ENCODE measurements at places on chromosomes 5 and 9.

DNA sequence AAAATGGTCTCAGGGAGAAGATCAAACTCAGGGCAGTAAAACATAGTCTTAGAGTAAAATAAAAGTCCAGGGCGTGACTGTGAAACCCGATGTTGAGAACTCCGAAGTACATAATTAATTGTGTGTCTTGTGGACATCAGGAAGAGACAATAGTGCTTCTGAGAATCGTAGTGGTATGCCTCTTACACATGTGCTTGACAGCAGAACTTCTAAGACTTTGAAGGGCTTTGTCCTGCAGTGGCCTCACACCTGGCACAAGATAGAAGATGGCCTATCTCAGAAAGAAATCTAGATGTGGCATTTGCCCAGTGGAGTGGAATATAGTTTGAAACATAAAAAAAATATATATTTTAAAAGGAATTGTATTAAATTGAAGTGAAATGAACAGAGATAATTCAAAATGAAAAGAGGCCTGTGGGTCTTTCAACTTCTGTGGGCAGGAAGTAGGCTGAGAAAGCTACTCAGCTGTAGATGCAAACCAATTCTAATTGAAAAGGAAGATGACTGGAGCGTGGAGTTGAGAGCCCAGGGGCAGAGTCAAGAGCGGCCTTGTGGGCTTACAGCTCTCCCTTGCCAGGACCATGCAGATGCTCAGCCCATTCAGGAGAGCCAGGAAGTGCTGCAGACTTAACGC lies 468.4 kb downstream of the KDM4C start:
- ATAC-seq, result no peak

GRCh38 chr5:60479542-60479941 lies 220.4 kb downstream of the DEPDC1B start:
- ATAC-seq, result no peak

DNA sequence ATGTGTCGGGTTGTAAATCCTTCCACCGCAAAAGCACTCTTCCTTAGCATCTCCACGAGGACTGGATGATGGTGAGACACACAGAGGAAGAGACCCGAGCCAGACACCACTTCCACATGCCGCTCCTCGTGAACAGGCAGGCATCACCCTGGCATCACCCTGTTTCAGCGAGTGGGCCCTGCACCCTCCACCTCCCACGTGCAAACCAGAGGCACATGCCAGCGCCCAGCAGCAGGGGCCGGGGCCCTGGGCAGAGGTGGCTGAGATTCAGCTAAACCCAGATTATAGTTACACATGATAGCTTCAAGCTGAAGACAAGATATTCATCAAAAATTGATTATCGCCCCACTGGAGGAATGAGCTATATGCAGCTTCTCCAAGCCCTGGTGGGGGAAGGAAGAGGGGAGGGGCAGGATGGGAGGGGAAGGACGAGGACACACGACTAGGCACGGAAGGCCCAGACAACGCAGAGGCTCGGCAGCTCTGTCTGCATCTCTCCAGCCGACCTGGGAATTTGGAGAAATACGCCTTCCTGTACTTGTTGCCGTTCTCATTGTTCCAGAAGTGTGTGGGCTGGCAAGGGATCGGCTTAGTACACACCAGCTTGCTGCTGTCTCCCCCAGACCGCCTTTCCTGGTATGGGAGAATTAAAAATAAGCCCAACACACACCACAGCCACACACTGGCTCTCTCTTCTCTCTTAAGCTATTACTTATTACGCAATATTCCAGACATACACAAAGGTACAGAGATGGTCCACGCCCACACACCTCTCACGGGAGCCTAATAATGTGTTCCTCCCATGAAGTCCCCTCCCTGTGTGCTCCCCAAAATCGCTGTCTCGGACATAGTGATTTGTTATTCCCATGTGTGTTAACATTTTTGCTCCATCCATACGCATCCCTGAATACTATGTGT lies 50.4 kb upstream of the ZNF354A start:
- no peak for ATAC-seq

DNA sequence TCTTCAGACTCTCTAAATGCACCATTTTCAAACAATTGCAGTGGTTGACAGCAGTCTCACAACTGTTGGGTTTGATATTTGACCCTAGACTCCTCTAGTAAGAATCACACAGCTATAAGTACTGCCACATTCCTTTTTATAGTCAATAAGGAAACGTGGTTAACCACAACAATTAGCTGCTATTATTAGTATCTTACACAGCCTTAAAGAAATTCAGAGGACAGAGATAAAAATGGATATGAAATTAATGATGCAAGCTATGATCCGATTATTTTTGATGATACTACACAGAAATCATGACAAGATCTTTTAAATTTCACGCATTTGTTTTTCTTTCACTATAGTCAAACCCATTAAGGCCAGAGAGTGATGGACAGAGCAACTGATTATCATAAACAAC lies 288.6 kb upstream of the C9orf72 start:
- no peak for ATAC-seq

DNA sequence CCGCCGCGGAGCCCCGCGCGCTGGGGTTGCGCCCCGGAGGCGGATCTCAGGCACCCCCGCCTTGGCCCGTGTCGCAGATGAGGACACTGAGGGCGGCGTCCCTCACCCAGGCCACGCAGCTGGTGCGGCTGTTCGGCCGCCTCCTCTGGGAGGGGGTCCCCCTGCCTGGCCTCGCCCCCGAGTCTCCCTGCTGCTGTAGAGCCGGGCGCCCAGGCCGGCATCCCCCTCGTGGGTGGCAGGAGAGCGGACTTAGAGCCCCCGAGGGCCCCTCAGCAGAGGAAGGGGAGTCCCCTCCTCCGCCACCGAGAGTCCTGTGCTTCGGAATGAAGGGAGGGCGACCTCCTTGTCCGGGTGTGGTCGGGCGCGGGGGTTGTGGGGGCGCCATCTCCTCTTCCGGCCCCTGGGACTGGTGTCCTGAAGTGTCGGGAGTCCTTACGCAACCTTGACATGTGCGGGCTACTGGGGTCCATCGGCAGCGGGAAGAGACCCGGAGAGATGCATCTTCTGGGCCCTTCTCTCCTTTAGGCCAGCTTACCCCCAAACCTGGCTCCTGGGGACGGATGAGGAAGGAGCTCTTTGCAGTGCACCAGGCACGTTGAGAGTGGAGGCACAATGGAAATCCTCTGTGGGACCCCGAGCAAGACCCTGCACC lies 11.7 kb upstream of the EXOSC2 start:
- ATAC-seq, result peak; percentile 26

DNA sequence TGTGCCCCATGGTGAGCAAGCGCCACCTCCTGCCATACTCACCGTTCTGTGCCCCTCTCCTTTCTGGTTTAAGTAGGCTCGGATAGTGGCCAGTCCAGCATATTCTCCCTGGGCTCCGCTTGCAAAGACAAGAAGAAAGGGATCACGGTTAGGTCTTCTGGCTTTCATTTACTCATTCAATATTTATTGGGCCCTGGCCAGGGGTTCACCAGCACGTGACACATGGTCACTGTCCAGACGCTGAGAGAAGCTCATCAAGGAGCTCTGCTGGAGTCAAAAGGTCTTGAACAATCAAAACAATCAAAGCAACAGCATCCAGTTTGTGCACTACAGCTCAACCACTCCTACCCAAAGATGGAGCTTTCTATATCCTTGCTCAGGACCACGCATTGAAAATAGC lies 80.2 kb downstream of the GLDC start:
- no peak for ATAC-seq

DNA sequence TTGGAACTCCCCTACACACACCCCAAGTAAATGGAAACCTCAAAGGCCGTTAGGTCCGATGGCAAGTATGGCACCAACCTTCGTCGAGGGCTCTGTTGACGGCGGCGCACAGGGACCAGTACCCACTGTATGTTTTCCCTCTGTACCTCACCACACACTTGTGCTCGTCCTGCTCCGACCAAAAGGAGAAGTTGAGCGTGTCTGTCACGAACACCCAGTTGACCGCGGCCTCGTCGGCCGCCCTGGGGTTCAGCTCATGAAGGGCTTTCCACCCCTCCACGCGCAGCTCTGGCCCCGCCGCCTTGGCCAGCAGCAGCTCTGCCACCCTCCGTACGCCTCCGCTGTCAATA lies 24.0 kb downstream of the HNRNPK start:
- peak; percentile 49 for ATAC-seq

DNA sequence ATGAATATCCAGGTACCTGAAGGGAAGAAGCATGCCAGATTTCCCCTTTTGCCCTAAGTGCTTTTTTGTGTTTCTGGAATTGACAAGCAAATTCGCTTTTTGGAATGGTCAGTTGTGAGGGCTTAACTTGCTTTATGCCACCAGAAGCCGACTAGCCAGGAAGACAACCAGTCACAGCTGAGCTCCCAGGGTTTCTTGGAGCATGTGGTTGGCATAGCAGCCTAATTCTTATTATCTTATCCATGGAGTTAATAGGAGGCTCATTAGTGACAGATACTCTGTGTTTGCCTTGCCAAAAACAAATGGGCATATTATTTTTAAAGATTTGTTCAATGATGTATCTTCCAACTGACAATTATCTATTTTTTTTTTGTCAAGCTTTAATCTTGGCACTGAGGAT lies 500.7 kb downstream of the PTPRD start:
- no peak for ATAC-seq

DNA sequence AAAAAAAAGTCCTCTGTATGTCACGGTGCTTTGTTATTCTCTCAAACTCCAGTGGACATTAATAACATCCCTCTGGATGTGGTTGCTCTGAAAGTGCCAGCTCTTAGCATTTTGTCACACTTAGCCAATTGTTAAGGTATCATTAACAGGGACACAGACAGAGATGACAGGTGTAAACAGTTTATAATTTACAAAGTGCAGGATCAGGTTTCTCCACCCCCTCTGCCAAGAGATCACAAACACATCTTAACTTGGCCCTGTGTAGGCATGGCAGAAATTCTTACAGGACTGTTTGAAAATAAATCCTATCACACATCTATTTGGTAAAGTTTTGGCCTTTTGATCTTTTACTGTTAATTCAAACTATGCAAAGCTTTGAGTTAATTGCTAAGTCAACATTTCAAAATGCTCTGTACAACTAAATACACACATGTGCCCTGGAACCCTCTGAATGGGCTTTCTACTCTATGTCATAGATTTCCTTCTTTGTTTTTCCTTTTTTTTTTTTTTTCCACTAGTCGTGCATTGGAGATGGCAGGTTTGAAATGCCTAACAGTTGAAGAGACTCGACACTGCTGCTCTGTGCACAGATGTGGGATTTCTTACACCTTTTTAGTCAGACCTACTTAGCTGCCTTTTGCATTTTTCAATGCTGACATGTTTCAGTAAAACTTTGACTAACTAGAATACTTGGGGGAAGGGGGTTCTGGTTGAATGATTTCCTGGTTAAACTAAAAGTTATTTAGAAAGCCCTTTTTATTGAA lies 41.7 kb downstream of the SEMA6A start:
- ATAC-seq, result no peak

- no peak for ATAC-seq
Measured at GRCh38 chr5:79074641-79075040, 5.1 kb downstream of the BHMT2 start.

- ATAC-seq, result no peak
Measured at GRCh38 chr5:127824126-127824525, 120.9 kb downstream of the CCDC192 start.

- no peak for ATAC-seq
Measured at GRCh38 chr5:83426855-83427254, 44.7 kb upstream of the VCAN start.

- ATAC-seq, result no peak
Measured at GRCh38 chr5:68318955-68319705, 103.6 kb downstream of the PIK3R1 start.

- ATAC-seq, result peak; percentile 7
Measured at GRCh38 chr9:19127871-19128500, 694 bp upstream of the PLIN2 start.

- ATAC-seq, result no peak
Measured at GRCh38 chr9:135045928-135046738, 41.3 kb upstream of the OLFM1 start.

- ATAC-seq, result no peak
Measured at GRCh38 chr9:15735083-15735857, 182.4 kb downstream of the CCDC171 start.

GRCh38 chr5:79975422-79975821 lies 15.6 kb downstream of the MTX3 start:
- ATAC-seq, result no peak

- no peak for ATAC-seq
Measured at GRCh38 chr9:7273575-7273974, 515.8 kb downstream of the KDM4C start.

- no peak for ATAC-seq
Measured at GRCh38 chr5:172835290-172835993, 1.4 kb downstream of the ERGIC1 start.

GRCh38 chr9:36551129-36551528 lies 21.6 kb upstream of the MELK start:
- ATAC-seq, result no peak

- ATAC-seq, result peak; percentile 98
Measured at GRCh38 chr9:129962889-129963703, 79.9 kb downstream of the FNBP1 start.

GRCh38 chr9:16716601-16717000 lies 153.9 kb downstream of the BNC2 start:
- ATAC-seq, result no peak

DNA sequence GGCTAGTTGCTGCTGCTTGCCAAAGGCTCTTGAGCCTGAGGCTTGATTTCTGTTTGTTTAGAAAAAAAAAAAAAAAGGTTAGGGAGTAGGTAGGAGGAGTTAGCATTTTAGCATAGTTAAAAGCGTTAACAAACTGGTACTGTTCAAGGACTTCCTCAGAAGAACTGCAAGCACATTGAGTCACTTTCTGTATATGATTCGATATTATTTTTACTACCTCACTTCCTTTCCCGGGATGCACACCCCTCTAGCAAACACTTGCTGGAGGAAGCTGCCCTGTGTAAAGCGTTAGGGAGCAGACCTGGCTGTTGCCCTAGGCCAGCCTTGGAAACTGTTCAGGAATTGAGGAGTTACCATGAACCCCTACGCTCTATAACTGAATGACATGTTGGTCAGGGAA lies 15.7 kb upstream of the CEP120 start:
- ATAC-seq, result peak; percentile 73

- ATAC-seq, result no peak
Measured at GRCh38 chr5:154274828-154275185, 84.3 kb downstream of the GALNT10 start.

DNA sequence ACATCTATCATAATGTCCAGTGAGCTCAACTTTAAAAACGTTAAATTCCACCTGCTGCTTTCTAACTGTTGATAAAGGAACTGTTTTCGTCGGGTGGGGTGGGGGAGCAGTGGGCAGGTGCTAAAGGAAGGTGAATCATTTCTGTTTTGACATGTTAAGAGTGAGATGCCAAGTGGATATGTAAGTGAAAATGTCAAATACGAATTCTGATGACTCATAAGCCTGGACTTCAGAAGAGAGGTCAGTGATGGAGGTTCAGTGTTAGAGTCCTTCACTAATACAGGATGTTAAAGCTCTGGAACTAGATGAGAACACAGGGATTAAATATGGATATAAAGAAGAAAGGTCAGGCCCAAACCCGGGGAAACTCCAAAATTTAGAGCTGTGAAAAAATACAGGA lies 617.9 kb upstream of the CTNND2 start:
- no peak for ATAC-seq

DNA sequence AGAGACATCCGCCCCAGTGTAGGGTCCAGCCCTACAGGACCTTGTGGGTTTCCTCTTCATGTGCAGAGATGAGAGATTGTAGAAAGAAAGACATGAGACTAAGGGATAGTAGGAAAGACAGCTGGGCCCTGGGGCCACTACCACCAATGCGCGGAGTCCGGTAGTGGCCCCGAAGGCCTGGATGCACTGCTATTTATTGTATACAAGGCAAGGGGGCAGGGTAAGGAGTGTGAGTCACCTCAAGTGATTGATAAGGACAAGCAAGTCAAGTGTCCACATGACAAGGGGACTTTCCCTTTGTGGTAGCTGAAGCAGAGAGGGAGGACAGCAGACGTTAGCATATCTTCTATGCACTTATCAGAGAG lies 6.2 kb upstream of the TMEM141 start:
- ATAC-seq, result peak; percentile 93

Data from activated CD4-positive, CD25-positive, alpha-beta regulatory T cell treated with anti-CD3 and anti-CD28 coated beads, Interleukin-2, amount 50 U/mL, for 24 hours (primary cell).